Stimulated activated CD8-positive, alpha-beta memory T cell treated with anti-CD3 and anti-CD28 coated beads, Interleukin-2, amount 100 ng/mL, for 1 hour (primary cell): ENCODE measurements at places on chromosomes 6 and 20.

DNA sequence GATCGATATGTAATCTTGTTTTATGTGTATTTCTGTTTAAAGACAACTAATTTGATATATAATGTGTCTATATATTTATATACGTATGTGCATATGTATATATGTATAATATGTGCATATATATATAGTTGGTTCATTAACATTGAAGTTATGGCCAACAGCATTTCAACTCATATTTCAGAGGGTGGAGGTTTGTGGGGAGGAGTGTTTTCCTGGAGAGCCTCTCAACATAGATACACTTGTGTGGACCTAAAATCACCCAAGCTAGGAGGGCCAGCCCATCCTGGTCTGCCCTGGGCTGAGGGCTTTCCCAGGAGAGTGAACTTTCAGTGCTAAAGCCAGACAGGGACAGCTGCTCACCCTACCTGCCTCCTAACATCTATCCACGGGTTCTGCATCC is 68.8 kb downstream of the TMEM242 start:
- no peak for DNase-seq

DNA sequence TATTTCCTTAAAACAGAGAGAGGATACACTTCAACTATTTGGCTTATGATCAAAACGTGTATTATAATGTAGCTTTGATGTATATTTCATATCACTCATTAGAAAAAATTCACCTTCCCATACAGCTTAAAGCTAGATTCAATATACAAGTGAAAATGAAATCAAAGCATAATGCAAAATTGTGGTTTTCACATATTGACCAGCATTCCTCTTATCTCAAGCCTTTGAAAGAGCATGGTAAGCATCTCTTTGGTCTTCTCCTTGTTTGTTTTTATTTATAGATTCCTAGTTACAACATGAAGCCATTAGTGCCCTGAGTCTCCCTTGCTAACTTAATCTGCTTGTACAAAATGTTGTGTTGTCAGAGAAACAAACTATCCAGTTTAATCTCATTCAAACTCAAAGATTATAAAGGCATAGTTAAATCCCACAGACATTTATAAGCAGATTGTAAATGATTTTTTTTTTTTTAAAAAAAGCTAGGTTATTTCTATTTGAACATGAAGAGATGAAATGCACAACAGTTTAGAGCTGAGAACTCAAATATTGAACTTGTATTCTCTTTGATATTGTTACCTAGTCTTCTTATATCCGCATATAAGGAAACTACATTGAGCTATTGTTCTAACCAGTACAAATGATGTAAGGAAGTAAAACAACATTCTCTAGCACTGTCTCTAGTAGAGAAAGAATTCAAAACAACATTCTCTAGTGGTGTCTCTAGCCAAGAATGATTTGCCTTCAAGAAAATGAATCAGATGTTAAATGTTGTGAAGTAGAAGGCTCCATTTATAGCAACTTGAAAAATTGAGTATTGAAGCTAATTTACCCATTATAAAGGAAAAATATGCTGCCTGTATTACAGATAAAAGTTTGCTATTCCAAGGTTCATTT is 31.2 kb upstream of the SMIM28 start:
- DNase-seq = no peak

GRCh38 chr6:122839472-122839871 is 50.4 kb downstream of the SMPDL3A start:
- DNase-seq = no peak

GRCh38 chr20:26135325-26136110 is 438.9 kb upstream of the ZNF337 start:
- DNase-seq = no peak

GRCh38 chr20:4812641-4813075 is 90.9 kb downstream of the PRND start:
- DNase-seq = no peak

- DNase-seq = no peak
Measured at GRCh38 chr20:36579996-36580545, 6.7 kb downstream of the TGIF2 start.

GRCh38 chr6:125212377-125212776 is 58.8 kb downstream of the TPD52L1 start:
- DNase-seq = no peak

DNA sequence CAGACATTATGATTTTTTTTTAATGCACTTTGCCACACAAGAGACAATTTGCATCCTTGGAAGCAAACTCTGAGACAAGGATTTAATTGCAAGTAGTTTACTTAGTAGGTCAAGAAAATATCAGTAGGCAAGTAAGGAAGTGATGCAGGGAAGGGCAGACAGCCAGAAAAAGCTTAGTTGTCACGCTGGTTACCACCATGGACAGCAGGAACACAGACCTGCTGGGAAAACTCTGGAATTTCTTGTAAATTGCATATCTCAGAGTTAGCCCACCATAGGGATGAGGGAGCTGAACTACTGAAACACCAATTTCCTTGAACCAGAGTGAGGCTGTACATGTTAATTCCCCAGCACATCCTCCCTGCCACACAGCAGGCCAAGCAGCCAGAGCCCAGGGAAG is 92.7 kb downstream of the L3MBTL3 start:
- no peak for DNase-seq

GRCh38 chr6:132751306-132751705 is 6.4 kb downstream of the VNN2 start:
- DNase-seq = no peak

DNA sequence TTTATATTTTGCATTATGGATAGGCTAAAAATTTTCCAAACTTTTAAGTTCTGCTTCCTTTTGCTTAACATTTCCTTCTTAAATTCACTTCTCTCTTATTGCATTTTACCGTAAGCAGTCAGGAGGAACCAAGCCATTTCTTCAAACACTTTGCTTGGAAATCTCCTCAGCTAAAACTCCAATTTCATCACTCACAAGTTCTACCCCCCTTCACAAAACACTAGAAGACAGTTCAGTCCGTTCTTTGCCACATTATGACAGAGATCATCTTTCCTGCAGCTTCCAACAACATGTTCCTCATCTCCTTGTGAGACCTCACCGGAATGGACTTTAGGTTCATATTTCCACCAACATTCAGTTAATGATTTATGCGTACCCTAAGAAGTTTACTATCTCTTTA is 79.2 kb upstream of the LY86 start:
- no peak for DNase-seq

DNA sequence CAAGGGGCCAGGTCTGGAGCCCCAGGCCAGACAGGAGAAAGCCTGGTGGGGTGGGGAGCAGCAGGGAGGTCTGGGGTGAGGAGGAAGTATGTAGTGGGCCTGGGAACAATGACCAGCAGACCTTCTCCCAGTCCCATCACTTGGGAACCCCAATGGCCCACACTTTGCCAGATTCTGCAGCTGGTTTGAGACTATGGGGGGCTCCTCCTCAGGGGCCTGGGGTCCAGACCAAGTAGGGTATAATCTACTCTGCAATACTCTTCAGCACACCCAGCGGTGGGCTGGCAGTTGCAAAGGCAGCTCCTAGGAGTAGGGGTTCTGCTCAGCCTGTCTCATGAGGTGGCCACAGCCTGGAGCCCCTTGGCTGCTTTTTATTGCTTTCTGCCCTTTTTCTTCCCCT is 52.8 kb downstream of the NPEPL1 start:
- no peak for DNase-seq

GRCh38 chr6:98927534-98927933 is 20.2 kb downstream of the FBXL4 start:
- DNase-seq = no peak

DNA sequence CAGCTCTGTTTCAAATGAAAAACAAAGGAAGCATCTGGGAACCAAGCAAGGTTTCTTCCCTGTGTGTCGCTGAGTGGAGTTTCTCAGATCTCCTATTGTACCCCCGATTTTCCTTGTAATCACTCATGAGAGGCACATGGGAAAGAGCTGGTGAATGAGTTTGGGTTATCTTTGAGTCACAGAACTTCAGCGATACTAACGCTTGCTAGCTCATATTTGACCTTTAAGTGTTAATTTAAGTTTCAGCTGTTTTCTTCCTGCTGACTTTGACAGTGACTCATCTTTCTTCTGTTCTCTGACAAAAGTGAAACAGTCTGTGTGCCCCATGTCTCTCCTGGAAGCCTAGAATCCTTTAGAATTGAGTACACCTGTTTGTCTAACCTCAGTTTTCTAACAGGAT is 261.1 kb upstream of the RGS17 start:
- DNase-seq = no peak

DNA sequence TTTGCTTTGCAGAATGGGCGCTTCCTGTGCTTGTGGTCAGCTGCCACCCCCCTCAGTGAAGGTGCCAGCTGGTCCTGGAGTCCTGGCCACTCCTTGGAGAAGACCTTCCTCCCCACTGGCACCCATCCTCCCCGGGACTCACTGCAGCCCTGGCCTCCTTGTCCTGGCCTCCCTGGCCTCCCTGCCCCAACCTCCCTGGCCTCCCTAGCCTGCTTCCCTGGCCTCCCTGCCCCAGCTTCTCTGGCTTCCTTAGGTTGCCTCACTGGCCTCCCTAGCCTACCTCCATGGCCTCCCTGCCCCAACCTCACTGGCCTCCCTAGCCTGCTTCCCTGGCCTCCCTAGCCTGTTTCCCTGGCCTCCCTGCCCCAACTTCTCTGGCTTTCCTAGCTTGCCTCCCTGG is 297.8 kb downstream of the CDH4 start:
- DNase-seq = no peak

- DNase-seq = no peak
Measured at GRCh38 chr20:19944772-19945459, 72.2 kb upstream of the NAA20 start.

DNA sequence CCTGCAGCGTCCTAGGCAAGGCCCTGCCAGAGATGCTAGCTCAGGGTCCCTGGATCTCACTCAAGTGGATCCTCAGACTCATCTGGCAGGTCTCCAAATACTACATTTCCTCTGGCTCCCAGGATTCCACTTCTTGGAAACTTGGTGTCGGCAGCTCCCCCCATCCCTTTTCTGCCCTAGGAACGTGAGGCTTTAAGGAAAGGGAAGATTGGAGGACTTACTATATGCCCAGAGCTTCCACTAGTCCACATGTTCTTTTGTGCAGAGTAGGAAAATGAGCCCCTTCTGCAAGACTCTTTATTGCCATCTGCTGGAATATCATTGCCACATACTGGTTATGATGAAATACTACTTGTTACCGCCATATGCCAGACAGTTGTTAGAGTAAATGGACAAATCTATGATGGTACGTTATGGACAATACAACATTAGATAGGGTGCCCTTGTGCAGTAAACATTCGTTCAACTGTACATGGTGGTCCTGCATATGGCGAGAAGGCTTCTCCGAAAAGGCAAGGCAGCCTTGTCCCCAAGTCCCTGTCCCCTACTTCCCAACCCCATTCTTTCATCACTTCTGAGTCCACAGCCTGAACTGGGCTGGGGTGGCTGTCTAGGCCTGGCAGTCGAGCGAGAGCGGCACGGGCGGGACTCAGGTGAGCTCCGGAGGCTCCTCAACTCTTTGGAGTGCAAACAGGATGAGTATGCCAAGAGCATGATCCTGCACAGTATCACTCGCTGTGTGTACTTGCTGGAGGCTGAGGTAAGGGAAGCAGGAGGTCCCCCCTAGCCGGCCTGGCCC is 780 bp downstream of the ARMC12 start:
- DNase-seq = no peak

DNA sequence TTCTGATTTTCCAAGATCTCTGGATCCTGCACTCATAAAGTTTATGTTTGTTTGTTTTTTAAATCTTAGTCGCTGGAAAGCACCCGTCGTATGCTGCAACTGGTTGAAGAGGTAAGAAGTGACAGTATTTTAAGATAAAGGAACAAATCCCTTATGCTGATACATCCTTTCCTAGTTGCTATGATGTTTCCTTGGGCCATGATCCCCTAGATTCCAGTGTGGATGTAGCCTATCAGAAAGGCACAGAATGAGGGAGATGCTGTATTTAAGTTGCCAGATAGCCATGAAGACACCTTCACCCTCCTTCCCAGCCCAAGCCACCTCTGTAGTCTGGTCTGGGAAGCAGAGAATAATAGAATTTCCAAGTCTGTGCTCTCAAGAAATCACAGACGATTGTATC is 59.0 kb downstream of the SNAP25 start:
- no peak for DNase-seq

GRCh38 chr20:57899554-57899953 is 189.7 kb upstream of the PMEPA1 start:
- DNase-seq = no peak
